AG20443 (cell line): ENCODE measurements at places on chromosomes 16 and 17.

DNA sequence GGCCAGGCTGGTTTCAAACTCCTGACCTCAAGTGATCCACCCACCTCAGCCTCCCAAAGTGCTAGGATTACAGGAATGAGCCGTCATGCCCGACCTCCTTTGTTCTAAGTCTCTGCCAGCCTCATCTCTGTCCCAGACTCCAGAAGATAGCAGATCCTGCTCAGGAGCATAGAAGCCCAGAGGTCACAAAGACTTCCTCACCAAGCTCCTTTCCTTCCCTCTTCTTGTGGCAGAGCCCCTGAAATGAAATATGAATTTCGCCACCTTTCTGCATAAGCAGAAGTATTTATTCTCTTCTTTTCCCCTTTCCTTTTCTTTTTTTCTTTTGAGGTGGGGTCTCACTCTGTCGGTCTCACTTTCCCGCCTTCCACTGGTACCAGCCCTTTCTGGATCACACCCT lies 11.5 kb upstream of the PIPOX start:
- no peak for DNase-seq

DNA sequence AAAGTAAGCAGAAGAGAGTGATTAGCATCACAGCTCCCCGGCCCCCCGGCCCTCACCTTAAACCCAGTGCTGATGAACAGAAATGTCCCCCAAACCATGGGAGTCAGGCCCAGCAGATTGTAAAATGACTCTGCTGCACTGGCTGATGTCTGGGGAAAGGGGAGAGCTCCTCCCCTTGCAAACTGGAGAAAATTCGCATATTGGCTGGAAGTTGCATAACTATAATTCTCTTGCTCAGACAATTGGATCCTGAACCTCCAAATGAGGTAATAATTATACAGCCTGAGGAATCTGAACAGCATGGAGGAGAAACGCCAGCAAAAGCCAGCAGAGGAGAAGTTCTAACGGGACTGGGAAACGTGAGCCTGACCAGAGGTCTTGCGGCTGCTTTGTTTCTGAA lies 109.7 kb downstream of the C16orf95 start:
- DNase-seq, result peak; percentile 79

DNA sequence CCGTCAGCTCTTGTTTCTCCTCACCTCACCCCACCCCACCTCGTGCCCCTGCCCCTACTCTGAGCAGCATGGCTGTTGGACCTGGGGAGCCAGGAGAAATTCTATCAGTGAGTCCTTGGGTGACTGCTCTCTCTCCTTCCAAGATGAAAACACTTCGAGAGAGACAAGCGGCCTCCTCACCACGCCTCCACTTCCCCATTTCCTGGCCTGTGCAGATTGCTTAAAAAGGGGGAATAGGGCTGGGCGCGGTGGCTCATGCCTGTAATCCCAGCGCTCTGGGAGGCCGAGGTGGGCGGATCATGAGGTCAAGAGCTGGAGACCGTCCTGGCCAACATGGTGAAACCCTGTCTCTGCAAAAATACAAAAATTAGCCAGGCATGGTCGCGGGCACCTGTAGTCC lies 9.5 kb downstream of the DLX4 start:
- DNase-seq, result no peak

GRCh38 chr17:50314456-50315011 lies 31.4 kb upstream of the XYLT2 start:
- no peak for DNase-seq

- no peak for DNase-seq
These were observed 184.4 kb downstream of the RPTOR start for GRCh38 chr17:80729016-80729415.

- no peak for DNase-seq
These were observed 988.5 kb downstream of the CDH11 start for GRCh38 chr16:64133366-64133765.

DNA sequence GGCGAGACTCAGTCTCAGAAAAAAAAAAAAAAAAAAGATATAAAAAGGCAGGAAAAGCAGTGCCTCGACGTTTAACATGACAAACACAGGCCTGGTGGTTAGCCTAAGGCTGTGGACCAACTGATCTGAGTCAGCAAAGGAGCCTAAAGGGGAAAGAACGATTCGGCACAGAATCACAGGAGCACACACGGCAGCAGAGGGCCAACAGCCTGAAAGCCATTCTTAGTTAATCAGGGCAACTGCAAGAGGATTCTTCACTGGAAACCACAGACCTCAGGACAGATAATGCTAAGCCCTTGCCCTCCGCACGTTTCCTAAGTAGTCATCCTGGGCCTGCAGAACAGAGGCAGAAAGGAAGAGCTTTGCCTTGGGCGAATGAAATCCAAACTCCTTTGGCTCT lies 14.7 kb downstream of the TMEM11 start:
- peak; percentile 92 for DNase-seq

DNA sequence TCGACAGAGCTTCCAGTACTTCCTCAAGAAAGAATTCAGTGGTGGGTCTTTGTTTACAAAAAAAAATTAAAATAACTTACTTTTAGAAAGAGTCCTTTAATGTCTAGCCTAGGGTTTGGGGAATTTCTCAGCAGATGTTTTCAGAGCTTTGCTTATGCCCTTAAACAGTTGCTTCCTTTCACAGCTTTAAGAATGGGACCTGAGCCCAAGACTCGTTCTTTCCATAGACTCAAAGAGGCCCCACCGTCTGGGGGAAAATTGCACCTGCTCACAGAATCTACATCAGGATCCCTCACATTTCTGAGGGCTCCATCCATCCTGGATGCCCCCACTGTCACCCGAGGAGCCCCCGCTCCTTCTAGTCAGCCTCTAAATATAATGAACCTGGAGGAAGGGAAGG lies 60.0 kb downstream of the RGS9 start:
- DNase-seq, result no peak

- no peak for DNase-seq
These were observed 303.7 kb upstream of the PMFBP1 start for GRCh38 chr16:72475688-72476087.

GRCh38 chr17:79535728-79536025 lies 75.2 kb downstream of the RBFOX3 start:
- no peak for DNase-seq

GRCh38 chr17:2852221-2852620 lies 56.0 kb downstream of the RAP1GAP2 start:
- no peak for DNase-seq

- peak; percentile 66 for DNase-seq
These were observed 60.8 kb upstream of the MED9 start for GRCh38 chr17:17416007-17416399.

GRCh38 chr16:23566724-23567123 lies 9.2 kb downstream of the UBFD1 start:
- no peak for DNase-seq

- DNase-seq, result no peak
These were observed 14.4 kb upstream of the LGALS3BP start for GRCh38 chr17:78993981-78994671.
